GDM1 (cell line): ENCODE measurements at places on chromosomes 1 and 21.

GRCh38 chr1:12088607-12089006, 25.5 kb downstream of the TNFRSF8 start:
- peak; percentile 19 for DNase-seq

DNA sequence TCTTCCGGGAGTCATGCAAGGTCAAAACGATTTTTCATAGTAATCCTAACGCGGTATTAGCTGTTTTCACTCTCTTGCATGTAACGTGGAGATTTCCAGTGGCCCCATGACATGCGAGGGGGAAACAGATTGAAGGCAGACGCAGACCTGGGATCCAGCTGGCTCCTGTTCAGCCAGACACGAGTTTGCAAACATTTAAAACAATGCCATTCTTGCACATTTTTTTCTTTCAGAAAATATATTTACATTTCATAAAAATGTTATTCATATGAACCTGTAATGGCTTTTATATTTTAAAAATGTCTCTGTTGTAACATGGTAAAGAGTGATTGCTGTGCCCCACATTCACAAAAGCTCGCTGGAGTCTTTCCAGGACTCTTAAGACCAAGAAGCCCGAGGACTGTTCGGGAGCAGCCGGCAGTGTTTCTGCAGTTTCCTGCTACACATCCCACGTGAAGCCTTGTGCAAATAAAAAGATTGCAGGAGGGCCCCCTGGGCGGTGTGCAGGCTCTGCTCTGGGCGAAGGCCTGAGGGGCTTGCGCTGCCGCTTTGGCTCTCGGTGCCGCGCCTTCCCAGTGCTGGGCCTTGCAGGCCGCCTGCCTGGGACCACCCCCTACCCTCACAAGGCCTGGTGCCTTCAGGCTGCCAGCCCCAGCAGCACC, 184.9 kb downstream of the DYRK1A start:
- DNase-seq, result no peak

GRCh38 chr1:24874056-24874455, 56.0 kb downstream of the RUNX3 start:
- no peak for DNase-seq

- peak; percentile 61 for DNase-seq
Measured at GRCh38 chr1:223712194-223712849, at the start of gene CAPN2. TSS of gene CAPN2 (plus strand) at chr1:223712539. CDS start at chr1:223712641, 102 bp downstream.

DNA sequence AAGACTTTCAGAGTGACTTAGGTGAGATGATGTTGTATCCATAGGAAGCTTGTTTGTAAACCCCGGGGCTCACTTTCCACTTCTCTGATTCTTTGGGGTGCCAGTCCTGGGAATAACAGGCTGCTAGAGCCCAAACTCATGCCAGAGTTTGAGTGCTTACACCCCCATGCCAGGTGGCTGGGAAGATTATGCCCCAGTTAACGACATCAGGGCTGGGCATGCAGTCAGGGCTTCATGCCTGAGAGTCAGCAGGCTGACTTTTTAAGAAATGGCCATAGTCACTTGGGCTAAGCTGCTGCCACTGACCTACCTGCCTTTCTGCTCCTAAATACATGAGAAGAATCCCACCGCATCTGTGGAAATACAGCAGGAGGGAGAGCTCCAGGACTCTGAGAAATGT, 425.6 kb upstream of the VAMP3 start:
- no peak for DNase-seq

- DNase-seq, result no peak
Measured at GRCh38 chr1:212628046-212628445, 19.5 kb downstream of the ATF3 start.

DNA sequence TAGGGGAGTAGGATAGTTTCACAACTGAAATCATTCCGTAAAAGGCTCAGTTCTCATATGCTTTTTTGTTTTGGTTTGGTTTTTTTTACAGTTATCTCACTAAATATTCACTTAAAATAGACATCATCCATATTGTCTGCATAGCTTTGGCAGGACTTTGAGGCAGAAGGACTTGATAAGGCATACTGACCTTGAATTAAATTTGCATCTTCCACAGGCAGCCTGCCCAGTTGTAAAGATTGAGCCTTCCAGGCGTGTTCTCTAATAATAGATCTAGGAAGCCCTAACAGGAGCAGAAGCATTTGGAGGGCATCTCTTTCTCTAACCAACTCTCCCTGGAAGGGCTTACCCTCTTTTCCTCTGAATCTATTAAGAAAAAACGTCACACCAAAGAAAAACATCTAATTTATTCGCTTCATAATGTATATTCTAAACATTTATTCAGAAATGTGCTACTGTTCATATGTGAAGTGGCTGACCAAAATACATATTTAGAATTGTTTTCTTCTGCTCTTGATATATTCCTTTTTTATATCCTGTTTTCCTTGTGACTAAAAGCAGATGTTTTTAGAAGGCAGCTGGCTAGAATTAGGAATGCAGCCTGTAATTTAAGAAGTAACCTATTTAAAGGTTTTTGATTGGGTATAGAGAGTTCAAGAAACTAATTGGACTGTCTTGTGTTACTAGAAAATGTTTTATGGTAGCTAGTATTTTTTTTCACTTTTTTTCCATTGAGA, 20.2 kb downstream of the DESI2 start:
- DNase-seq, result no peak

DNA sequence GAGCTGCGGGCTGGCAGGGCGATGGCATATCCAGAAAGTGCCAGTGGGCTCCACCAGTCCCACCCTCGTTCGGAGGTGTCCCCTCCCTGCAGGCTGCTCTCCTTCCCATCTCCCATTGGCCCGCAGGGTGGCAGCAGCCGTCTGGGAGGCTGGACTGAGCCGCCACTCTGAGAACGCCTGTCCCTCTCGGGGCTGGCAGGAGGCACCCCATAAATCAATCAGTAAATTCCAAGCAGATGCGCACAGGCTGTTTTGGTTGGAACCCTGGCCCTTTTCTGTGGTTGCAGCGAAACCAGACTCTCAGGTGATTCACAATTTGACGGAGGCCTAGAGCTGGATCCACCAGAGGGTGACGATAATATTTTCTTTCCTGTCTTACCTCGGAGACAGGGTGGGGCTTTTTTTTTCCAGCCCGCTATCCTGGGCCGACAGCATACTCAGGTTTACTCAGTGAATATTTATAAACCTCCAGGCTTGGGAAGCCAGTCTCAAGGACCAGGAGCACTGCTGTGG, 99.7 kb downstream of the GLIS1 start:
- DNase-seq, result no peak

- DNase-seq, result no peak
Measured at GRCh38 chr21:14271053-14271452, 55.1 kb downstream of the RBM11 start.

DNA sequence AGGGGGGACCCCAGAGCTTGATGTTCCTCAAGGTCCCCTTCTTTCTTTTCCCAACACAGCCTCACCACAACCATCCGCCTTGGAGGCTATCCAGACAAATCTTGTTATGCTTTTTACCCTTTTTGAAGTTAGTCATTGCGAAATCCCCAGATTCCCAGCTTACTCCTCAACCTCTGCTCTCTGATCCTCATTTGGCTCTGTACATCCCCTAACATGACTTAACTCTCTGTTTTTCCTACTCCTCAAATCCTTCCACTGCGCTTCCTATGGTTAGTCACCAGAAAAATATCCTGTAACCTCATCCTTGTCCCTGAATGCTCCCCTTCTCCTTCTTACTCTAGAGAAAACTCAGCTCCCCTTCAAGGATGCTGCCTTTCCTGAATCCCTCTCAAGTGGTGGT, 189.1 kb upstream of the POU3F1 start:
- no peak for DNase-seq

- no peak for DNase-seq
Measured at GRCh38 chr1:36506276-36506920, 23.7 kb upstream of the CSF3R start.

- no peak for DNase-seq
Measured at GRCh38 chr21:35254006-35254764, 205.1 kb upstream of the RUNX1 start.

DNA sequence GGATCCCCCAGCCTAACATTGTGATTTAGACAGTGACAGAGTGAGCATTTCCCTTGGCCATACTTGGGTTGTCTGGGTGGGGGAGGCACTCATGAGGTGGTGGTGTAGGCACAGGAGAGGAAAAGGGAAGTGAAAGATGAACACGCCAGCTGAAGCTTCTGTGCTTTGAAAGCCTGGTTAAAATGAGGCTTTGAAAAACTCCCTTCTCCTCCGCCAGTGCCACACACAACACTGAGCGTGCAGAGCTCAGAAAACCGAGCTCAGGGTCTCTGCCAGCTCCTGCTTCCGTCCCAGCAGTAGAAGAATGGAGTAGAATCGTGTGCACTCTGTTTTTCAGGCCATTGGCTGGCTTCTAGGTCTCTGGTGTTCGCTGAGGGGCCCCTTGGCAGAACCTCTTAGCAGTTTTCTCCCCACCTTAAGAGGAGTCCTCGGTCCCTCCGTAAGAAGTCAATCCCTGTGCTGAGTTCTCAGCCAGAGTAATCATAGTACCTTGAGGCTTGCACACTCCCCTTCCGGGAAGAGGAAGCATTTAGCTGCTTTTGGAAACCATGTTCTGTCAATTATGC, 12.9 kb downstream of the PLEKHM2 start:
- peak; percentile 42 for DNase-seq

GRCh38 chr1:91036894-91037829, 15.3 kb upstream of the ZNF644 start:
- no peak for DNase-seq

- no peak for DNase-seq
Measured at GRCh38 chr1:226004396-226004795, 5.3 kb upstream of the SDE2 start.

GRCh38 chr1:10347109-10347508, 51.8 kb upstream of the PGD start:
- DNase-seq, result no peak

DNA sequence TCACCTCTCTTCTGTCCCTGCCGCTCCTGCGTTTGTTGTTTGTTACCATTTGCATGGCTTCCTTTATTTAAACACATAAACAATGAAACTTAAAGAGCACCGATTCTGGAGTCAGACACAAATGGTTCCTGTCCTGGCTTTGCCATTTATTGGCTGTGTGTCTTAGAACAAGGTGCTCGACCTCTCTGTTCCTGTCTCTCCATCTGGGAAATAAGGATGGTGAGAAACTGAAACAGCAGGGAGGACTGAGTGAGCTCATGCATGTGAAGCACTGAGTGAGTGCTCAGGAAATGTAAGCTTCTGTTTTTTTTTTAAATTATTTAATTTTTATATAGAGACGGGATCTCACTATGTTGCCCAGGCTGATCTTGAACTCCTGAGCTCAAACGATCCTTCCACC, 148.2 kb upstream of the WNT4 start:
- no peak for DNase-seq

DNA sequence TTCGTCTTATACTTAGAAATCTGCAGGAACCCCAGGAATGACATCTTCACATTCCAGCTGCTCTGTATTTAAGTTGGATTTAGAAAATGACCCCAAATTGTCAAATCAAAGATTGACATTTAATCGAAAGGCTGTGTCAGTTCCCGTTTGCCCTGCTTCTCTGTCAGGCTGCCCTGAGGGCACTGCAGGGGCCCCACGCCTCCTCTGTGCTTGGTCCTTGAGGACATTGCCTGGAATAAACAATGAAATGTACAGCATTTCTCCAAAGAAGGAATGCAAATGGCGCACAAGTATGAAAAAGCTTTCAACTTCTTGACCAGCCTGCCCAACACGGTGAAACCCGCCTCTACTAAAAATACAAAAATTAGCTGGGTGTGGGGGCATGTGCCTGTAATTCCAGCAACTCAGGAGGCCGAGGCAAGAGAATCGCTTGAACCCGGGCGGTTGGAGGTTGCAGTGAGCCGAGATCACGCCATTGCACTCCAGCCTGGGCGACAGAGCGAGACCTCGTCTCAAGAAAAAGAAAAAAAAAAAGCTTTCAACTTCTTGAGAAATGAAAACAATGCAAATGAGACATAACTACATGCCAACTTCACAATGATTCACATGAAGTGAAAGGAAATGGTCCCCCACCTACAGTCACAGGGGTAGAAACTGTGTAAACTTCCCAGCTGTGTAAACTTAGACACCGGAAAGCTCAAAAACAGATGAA, 3.0 kb downstream of the TMPRSS3 start:
- no peak for DNase-seq

DNA sequence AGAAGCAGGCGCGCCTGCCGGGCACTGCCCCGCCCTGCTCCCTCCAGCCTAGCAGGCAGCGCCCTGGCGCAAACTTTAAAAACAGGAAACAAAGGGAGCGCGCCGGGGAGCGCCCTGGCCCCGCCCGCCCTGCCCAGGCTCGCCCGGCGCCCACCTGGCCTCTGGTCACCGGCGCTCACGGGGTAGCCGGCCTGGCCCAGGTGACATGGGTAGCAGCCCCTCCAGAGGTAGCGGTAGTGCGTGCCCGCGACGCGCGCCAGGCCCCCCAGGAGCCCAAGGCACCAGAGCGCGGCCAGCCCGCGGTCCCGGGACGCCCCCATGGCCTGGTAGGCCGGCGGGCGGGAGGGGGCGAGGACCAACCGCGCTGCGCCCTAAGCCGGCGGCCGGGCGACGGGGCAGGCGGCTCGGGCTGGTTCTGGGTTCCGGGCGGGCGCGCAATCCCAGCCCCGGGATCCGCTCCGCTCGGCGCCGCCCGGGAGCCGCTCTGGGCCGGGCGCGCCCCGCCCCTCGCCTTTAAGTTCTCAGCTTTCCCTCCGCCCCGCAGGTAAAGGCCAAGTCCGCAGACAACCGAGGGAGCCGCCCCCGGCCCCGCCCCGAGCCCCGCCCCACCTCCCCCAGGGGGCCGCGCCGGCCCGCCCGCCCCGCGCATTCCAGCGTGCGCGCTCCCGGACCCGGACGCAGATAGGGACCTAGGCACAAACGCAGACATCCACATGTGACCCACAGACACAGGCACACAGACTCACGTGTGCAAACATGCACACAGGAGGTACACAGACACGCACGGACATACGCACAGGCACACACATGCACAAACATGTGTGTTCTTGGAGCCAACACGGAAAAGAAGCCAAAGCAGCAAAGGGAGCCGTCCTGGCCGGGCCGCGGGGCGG, 76.7 kb downstream of the ARHGEF16 start:
- peak; percentile 24 for DNase-seq

- no peak for DNase-seq
Measured at GRCh38 chr1:220521778-220522177, 6.2 kb upstream of the MARK1 start.

DNA sequence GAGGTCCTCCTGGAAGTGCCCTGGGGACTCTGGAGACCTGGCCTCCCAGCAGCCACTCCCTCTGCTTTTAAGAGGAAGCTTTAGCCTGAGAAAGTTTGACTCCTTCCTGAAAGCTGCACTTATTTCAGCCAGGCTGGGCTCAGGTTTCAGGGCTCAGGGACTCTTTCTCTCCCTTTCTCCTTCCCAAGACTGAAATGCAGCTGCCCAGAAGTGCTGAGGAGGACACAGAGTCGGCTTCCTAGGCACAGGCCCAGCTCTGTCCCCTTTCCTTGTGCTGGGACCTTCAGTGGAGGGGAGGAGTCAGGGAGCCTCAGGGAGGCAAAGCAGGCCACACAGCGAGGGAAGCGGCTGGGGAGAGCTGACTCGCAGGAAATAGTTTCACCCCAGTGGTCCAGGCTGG, 137.3 kb downstream of the NAV1 start:
- peak; percentile 21 for DNase-seq

- DNase-seq, result no peak
Measured at GRCh38 chr1:75342786-75343185, 208.6 kb downstream of the LHX8 start.

DNA sequence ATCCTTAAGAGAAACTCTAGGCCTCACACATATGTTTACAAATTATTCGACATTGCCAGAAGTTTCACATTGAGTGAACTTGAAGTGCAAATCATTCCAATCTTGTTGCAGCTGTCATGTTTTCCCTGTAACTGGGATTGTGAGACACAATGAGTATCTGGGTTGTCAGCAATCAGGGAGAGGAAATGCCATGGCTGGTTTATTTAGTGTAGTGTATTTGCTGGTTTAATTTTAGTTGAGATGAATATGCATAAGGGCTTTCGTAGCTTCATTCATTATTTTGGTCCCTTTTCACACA, 54.2 kb upstream of the USP1 start:
- no peak for DNase-seq
